ENCODE measurements at places on chromosomes 3 and 15. TPM values are rescaled to one million over a fixed set of nuclear protein-coding genes. Genes with fewer than 3 reads are reported as not detected.

Gene SLC7A14
- not detected for total RNA-seq

DNA sequence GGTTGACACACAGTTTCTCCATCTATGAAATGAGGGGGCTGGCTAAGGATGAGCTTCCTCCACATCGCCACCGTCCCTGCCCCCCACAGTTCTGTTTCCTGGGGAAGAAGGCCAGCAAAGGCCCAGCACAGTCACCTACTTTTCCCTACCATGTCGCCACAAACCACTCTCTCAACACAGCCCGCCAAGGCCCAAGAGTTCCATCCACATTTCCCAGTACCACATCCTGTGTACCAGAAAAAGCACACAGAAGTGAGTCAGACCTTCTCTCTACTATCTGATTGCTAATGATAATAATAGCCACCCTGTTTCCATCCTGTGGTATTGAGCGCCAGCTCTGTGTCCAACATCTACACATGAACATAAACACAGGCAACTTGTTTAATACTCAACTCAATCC lies 30.3 kb upstream of the C15orf39 start:
- H3K4me1 ChIP-seq, result peaks cover 37% of the 10 kb centered on the region
- peak overlapping the region; percentile 67 for H3K4me3 ChIP-seq
- peak; percentile 77 for DNase-seq
- no peaks in the 10 kb centered on the region for H3K27me3 ChIP-seq
- H3K36me3 ChIP-seq, result peaks cover 5% of the 10 kb centered on the region
- H3K27ac ChIP-seq, result peak overlapping the region; percentile 78

DNA sequence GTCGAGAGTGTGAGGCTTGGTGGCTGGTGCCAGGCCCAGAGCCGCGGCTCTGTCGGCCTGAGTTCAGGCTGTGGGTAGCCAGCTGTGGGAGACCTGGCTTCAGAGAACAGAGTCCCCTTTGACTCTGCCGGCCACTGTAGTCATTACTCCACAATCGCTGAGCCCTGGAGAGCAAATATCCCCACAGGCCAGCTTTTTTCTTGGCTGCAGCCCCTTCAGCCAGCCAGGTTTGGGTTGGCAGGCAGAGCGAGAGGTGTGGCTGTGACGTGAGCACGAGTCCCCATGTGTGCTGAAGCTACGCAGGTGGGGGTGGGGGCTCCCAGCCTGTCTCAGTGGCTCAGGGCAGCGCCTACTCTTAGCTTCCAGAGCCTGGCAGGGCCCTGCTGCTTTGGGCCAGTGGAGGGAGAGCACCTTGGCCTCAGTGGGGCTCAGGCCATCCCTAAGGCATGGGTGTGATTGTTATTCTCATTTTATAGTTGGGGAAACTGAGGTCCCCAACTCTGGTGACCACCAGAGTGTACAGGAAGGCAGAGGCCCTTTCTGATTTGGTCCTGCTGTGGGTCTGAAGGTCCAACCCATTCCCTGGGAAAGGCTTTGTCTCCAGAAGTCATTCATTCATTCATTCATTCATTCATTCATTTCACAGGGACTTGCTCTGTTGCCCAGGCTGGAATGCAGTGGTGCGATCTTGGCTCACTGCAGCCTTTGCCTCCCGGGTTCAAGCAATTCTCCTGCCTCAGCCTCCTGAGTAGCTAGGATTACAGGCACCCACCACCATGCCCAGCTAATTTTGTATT lies 45.7 kb upstream of the LCTL start:
- peak; percentile 22 for DNase-seq
- no peaks in the 10 kb centered on the region for H3K36me3 ChIP-seq
- H3K4me3 ChIP-seq, result no peak overlapping the region
- H3K4me1 ChIP-seq, result peaks cover 13% of the 10 kb centered on the region
- no peak overlapping the region for H3K27ac ChIP-seq
- H3K27me3 ChIP-seq, result no peaks in the 10 kb centered on the region

Gene TLNRD1
- 40.7 TPM for total RNA-seq

Gene UBA3
- total RNA-seq, result 111 TPM

Gene FRMD5
- not detected for total RNA-seq

Gene WDR53
- 19.7 TPM for total RNA-seq

- H3K27me3 ChIP-seq, result no peaks in the 10 kb centered on the region
- H3K4me1 ChIP-seq, result peaks cover 12% of the 10 kb centered on the region
- no peak for DNase-seq
- H3K4me3 ChIP-seq, result no peak overlapping the region
- no peaks in the 10 kb centered on the region for H3K36me3 ChIP-seq
These were observed 28.6 kb upstream of the TGFBR2 start for GRCh38 chr3:30577788-30578187.
